ENCODE measurements at places on chromosomes 1 and 21.

DNA sequence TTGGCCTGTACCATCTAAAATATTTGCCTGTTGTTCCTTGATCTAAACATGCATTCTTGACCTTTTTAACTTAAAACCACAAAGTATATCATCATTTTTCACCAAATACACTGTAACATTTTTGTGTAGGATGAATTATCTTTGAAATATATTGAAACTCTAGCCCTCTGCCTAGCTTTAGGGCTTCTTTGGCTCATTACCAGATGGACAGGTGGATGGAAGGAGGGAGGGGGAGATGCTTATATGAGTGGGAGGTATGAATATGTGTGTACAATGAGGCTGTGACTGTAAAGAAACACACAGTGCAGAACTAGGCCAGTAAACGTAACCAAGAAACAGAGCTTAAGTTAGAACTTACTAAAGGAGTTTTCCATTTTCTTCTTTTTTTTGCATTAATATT lies 118.5 kb downstream of the ESRRG start:
- peak; percentile 20 for DNase-seq

DNA sequence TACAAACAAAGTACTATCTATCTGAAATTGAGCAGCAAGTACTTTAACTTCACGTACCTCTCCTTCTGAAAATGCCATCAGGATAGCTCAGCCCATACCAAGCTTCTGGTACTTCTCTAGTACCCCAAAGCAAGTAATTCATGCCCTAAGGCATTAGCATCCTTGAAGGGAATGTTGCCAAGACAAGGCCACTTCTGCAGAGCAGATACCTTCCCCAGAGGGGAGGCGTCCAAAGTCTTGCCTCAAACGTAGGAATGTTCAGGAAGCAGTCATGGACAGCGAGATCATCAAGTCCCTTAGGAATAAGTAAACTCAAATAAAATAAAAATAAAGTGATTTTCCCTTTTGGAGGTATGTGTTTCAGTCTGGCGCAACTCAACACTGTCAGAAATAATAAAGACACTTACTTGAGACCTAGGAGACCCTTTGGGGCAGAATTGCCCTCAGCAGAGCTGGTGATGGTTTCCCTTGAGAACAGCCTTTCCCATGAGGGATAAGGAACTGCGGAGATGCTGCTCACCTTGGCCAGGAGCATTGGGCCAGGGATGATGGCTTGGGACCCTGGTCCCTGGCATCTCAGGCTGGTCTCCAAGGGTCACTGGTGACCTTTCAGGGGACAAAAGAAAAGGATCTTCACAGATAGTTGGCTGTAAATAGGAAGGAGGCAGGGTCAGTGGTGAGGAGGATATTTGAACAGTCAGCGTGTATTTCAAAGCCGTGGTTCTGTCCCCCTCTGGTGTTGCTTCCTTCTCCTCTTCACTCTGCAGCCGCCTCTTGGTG lies 522.9 kb downstream of the KIF26B start:
- no peak for DNase-seq

DNA sequence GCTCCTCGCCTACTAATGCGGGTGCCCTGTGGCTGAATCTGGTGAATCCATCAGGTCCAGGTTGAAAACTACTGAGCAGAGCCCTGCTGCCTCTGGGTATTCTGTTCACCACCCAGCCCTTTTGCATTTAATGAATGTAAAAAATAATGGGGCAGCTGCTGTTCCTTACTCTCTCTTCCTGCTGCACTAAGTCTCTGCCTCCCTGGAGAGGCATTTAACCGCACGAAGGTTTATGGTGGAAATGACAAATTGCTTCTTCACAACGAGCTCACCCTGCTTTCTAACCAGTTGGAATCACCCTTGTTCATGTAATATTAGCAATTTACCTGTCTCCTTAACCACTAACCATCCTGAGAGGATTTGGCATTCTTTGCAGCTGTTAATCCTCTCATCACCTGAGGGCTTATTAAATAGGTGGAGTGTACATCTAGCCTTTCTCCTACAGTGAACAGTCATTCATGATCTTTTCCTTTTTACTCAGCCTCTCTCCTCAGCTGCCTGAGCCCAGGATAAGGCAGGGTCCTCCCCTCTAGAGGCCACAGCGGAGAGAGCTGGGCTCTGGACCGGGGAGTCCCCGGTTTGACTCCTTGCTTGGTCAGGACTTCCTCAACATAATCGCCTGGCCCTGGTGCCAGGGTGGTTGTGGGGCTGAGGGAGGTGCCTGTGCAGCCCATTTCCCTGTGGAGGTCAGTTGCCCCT lies 97.6 kb downstream of the NOS1AP start:
- no peak for DNase-seq

GRCh38 chr1:226322986-226323385 lies 14.0 kb upstream of the LIN9 start:
- DNase-seq = no peak

- no peak for DNase-seq
Measured at GRCh38 chr1:232300466-232300865, 329.5 kb downstream of the SIPA1L2 start.

GRCh38 chr1:156525856-156526489 lies 25.4 kb upstream of the MEF2D start:
- DNase-seq = no peak

DNA sequence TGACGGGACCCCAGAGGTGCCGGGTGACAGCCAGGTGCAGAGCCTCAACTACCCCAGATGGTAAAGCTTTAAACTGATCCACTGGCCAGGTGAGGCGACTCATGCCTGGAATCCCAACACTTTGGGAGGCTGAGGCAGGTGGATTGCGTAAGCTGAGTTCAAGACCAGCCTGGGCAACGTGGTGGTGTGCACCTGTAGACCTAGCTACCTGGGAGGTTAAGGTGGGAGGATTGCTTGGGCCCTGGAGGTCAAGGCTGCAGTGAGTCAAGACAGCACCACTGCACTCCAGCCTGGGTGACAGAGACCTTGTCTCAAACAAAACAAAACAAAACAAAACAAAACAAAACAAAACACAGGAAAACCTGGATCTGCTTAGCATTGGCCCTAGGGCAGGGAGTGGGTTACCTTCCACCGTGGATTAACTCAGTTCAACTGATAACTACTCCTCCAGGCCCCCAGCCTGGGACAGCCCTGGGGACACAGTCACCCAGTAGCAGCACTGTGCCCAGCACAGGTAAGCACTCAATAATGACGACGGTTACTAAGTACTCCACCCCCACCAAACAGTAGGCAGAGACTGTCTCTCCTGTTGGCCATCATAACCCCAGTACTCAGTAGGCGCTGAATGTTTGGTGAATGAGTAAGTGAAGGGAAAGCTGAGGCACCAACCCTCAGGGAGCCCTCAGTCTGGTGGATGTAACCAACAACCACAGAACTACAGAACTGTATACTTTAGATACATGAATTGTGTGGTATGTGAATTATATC lies 21.6 kb downstream of the SLC66A1 start:
- DNase-seq = no peak

- DNase-seq = no peak
Measured at GRCh38 chr1:40870135-40870728, 8.1 kb upstream of the CITED4 start.

- no peak for DNase-seq
Measured at GRCh38 chr1:240607006-240607405, 4.9 kb downstream of the GREM2 start.

GRCh38 chr1:198018529-198018928 lies 101.4 kb downstream of the LHX9 start:
- DNase-seq = no peak

GRCh38 chr1:215544566-215544965 lies 22.5 kb upstream of the KCTD3 start:
- DNase-seq = no peak

DNA sequence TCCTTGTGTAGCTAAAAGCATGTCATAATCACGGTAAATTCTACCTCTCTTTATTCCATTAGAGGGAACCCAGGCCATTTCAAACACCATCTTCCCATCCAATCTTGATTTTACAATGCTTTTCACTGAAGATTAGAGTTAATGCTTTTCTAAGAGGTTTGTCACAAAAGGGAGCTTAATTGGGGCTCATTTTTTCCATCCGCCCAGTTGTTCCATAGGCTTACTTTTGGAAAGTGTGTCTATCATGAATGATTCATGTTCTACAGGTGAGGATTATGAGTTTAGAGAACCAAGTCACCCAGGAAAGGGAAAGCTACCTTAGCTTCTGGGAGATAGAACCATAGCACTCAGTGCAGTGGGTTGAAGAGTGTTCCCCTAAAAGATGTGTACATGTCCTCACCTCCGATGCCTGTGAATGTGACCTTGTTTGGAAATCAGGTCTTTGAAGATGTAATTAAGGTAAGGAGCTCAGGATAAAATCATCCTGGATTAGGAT lies 286.9 kb upstream of the RUNX1 start:
- no peak for DNase-seq

DNA sequence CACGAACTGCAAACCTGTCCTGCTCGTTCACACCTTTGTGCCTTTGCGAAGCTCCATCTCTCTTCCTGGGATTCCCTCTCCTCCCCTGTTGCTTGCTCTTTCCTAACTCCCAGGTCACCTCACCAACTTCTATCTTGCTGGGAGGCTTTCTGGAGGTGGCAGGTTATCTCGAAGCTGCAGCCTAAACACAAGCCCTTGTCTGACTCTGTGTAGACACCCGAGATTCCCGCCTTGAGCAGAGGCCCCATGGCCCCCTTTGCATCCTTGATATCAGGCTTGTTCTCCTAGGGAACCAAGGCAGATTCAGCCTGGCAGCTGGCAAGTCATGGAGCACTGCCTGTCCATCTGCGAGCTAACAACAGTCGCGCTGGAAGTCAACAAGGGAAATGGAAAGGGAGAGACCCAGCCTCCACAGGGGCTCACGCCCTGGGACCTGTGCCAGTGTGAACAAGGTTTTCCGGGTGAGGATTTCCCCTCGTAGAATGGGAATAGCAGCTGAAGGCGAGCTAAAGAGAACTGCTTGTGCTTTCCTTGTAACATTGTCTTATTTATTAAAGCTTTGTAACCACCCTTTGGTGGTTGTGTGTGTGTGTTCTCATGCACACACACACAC lies 109.5 kb upstream of the JUN start:
- peak; percentile 68 for DNase-seq

GRCh38 chr1:31855038-31855845 lies 39.4 kb upstream of the SPOCD1 start:
- no peak for DNase-seq

DNA sequence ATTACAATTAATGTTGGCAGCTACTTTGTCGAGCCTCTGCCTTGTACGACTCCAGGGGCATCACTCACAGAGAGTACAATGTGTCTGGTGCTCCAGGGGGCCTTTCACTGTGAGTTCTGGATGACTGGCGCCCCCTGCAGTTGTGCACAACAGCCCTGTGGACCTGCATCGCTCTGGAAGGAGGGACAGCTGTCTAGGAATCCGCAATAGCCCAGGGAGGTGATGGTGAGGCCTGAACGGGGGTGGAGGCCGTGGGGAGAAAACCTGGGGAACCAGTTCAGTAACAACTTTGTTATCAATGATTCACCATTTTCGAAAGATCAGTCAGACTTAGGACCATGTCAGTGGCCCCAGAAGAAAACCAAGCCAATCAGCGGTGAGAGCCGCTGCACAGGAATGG lies 189.1 kb downstream of the KAZN start:
- no peak for DNase-seq

DNA sequence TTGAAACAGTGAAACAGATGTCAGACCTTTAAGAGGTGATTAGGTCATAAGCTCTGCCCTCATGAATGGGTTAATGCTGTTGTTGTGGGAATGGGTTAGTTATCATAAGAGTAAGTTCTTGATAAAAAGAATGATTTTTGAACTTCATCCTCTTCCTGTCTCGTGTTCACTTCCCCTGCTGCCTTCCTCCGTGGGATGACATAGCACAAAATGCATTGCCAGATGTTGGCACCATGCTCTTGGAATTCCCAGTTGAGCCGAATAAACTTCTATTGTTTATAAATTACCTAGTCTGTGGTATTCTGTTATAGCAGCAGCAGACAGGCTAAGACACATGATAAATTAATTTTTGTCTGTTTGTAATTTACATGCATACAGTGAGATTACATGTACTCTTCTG lies 112.0 kb upstream of the LRRC7 start:
- DNase-seq = no peak

GRCh38 chr1:30027247-30027646 lies 696.1 kb downstream of the MATN1 start:
- DNase-seq = no peak

GRCh38 chr1:185069202-185069772 lies 23.9 kb downstream of the RNF2 start:
- no peak for DNase-seq

DNA sequence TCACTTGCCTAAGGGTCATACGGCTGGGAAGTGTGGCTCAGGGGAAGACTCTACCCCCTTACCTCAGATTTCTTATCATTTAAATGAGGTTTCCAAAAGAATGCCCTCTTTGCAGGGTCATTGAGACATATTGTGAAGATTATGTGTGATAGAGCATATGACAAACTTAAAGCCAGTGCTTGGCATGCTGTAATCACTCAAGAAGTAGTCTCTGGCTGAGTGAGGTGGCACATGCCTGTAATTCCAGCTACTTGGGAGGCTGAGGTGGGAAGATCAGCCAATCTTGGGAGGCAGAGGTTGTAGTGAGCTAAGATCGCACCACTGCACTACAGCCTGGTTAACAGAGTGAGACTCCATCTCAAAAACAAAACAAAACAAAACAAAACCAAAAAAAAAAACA lies 7.5 kb upstream of the LDLRAD2 start:
- no peak for DNase-seq

GRCh38 chr1:114318961-114319360 lies 165.3 kb upstream of the SYT6 start:
- no peak for DNase-seq

GRCh38 chr1:58619286-58620054 lies 42.4 kb upstream of the TACSTD2 start:
- peak; percentile 37 for DNase-seq

- DNase-seq = no peak
Measured at GRCh38 chr1:219294251-219294650, 120.6 kb downstream of the LYPLAL1 start.

DNA sequence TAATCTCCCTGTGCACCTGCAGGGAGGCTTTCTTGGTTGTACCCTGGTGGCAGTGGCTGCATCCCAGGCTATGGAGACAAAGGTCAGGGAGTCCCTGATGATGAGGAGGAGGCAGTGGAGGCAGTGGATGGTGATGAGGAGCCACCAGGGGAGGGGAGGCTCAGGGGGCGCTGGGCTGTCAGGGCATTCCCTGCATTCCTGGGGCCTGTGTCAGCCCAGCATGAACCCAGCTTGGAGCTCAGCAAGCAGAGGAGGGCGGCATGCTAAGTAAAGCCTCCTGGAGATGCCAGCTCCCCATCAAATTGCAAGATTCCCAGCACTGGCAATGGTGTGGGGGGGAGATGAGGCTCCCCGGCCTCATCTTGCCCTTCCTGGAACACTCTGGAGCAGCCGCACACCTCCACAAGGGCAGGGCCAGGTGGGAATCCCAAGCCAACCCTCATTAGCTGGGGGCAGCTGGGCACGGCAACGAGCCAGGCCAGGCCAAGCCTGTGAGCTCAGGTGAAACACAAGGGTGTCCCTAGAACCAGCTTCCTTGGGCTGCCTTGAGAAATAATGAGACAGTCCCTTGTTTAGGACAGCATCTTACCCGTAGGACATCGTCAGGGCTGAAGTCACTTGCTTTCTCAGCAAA lies 469.5 kb downstream of the MATN1 start:
- no peak for DNase-seq

- DNase-seq = no peak
Measured at GRCh38 chr1:217106231-217106901, 383.1 kb upstream of the ESRRG start.

Data from muscle of leg (tissue), 16 donors.